ENCODE measurements at places on chromosomes 7 and 10.

- DNase-seq, result no peak
Observed at GRCh38 chr10:67386260-67386659, 309.7 kb downstream of the CTNNA3 start.

GRCh38 chr7:37356911-37357636, 91.6 kb downstream of the ELMO1 start:
- no peak for DNase-seq

DNA sequence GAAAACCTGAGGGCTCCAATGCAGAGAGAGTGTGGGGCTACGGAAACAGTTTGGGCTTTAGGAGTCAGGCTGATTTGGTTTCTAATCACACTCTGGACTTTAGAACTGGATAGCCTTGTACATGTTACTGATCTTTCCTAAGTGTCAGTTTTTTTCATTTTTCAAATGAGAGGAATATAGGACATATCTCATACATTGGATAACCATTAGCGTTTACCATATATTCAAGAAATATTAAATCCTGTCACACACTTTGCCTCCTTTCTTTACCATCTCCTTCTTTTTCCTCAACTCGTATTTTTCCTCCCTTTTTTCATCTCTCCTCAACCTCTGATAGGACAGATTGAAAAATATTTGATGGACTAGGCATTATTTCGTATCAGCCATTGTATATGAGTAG, 885.7 kb downstream of the LRMDA start:
- no peak for DNase-seq

- DNase-seq, result no peak
Observed at GRCh38 chr7:65230231-65230630, 143.4 kb upstream of the ZNF92 start.

DNA sequence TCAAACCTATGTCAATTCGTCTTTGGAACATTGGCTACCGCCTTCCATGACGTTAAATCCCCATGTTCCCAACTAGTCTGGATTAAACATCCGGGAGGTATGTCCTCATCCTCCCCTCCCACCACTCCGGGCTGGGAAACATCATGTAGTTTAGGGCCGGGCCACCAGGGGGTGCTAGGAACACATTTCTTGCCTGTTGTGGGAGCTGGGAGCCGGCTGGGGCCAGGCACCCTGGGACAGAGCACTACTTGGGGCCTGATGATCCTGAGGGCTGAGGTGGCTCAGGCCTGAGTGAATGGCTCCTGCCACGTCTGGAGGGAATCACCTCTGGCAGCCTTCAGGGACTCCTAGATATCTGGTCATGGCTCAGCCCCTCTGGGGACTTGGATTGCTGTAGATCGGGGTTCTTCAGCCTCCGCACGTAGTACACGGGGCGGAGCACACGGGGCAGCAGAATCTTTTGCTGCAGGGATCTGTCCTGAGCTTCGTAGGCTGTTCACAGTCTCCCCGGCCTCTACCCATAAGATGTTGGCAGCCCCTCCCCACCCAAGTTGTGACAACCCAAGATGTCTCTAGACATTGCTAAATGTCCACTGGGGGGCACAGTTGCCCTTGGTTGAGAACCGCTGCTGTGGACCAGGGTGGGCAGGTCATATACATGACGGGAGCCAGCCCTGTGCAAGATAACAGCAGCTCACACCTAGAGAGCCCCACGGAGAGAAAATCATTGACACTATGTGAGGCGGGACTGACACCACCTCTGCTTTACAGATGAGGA, 141.2 kb upstream of the ZNF716 start:
- no peak for DNase-seq

- no peak for DNase-seq
Observed at GRCh38 chr7:133510326-133511055, 257.6 kb downstream of the EXOC4 start.

- no peak for DNase-seq
Observed at GRCh38 chr10:78964952-78965633, 103.7 kb upstream of the ZMIZ1 start.

DNA sequence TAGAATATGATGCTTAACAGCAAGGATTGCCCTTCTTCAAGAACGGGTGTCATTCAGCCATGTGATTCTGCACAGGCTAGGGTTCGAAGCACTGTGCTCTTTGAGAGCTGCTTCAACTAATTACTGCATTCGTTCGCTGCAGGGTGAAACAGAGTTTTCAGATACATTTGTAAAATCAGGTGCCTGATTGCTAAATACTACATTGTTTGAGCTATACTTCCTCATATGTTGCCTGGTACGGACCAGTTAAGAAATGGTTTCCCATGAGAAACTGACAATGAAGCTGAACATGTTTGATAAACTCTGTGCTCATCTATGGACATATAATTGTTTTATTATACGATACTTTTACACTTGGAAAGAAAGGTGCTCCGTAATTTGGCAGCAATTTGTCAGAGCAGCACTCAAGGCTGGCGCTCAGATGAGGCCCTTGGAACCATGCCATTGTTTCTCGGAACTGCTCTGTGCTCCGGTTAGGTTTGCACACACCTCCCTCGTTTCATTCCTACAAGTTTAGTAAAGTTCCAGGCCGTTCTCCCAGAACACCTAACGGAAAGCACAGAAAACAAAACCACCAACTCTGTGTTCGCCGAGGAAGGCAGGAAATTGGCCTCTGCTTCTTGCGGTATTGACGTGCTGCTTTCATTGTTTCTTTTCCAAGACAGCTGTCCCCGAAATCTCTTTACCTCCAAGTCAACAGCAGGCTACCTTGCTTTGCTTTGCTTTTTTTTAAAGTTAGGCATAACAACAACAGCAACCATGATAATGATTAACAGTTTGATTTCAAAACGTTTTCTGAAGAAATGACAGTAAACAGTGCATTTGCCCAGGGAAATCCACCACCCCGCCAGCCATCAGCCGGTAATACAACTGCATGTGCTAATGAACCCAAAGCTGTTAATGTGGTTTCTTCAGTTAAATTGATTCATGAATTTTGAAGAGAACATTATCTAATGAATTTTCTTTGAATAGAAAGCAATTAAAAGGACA, 206.9 kb downstream of the EBF3 start:
- DNase-seq, result no peak

DNA sequence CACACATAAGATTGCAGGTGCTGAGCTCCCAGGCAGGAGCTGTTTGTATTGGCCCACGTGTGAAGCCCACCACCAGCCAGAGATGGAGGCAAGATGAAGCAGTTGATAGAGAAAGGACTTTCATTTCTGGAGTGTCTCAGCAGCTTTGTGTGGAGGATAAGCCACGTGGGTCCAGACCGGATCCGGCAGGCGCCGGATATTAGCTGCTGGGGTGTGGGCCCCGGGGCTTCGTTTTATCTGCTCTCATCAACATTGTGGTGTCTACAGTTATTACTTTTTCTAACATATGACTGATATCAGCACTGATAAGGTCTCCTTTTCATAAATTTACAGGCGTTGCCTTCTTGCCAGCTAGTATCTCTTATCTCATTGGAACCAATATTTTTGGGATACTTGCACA, 25.5 kb downstream of the SLC18A2 start:
- no peak for DNase-seq

GRCh38 chr7:156793334-156793733, 99.6 kb downstream of the LMBR1 start:
- DNase-seq, result no peak

- DNase-seq, result no peak
Observed at GRCh38 chr7:129385116-129385515, 49.1 kb upstream of the STRIP2 start.

- no peak for DNase-seq
Observed at GRCh38 chr7:117592011-117592635, 112.3 kb downstream of the CFTR start.

DNA sequence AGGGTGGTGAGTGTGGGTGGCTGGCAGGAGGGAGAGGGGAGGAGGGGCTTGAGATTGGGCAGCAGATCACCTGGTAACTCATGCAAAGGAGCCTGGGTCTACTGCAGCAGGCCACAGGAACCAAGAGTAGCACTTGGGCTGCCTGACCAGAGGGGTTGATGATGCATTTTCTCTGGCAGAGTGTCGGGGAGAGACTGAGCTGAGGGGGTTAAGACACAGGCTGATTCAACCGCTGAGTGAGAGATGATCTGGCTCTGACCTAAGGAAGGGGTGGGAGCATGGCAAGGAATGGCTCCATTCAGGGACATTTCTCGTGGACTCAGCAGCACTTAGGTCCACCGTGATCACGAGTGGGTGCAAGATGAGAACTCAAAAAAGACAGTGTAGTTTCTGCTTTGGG, 115.5 kb upstream of the STK17A start:
- no peak for DNase-seq

DNA sequence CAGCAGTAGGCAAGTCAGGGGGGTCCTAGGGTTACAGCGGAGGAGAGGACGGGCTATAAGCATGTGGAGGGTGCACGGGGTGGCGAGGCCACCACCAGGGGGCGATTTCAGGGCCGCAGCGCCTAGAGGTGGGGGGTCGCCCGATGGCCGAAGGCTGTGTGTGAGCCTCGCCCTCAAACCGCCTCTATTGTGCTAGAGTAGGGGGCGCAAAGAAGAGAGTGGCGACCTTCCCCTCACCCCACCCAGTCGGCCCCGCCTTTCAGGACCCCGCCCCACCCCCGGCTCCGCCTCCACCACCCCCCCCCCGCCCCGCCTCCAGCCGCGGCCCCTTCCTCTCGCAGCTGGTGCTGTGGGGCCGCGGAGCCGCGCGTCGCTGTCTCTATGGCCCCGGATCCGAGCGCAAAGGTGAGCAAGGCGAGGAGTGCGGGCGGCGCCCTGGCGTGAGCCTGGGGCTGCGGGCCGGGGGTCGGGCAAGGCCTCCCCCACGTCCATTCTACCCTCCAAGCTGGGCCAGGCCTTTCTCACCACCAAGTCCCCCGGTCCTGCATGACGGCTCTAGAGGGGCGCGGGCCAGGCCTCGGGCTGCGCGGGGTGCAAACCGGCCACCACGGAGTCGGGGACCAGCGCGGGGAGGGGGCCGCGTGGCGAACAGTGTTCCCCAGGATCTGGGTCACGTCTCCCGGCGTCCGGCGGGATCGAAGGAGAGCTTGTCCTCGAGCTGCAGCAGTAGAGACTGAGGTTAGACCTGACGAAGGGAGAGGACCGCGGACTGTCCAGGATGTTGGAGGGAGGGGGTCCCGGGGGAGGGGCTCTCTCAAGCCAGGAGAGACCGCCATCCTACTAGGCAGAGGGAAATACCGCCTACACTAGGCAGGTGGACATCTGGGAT, at the start of gene SEMA4G:
TSS of gene SEMA4G (plus strand) at position 318 of the 889 bp plus-strand sequence. CDS start 3,409 bp downstream, outside the sequence.
- DNase-seq, result no peak

GRCh38 chr7:90749774-90750173, 153.7 kb downstream of the CDK14 start:
- DNase-seq, result no peak

GRCh38 chr10:61822781-61823230, 78.7 kb upstream of the ARID5B start:
- DNase-seq, result no peak

DNA sequence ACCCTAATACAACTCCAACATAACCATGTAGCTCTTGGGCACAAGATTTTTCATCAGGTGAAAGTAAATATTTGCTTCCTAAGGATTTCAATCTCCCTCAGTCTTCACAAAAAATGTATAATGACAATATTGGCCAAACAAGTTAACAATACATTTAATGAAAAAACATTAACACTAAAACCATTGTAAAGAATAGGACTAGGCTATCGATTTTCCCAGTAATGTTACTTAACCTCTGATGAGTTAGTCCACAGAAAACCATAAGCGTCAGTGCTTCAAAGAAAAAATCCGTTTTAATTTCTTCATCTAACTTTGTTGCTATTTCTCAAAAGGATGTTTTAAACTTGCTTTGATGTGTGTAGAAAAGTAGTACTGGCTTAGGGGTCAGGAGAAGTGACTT, 1.2 kb downstream of the ZNF33B start:
- no peak for DNase-seq

DNA sequence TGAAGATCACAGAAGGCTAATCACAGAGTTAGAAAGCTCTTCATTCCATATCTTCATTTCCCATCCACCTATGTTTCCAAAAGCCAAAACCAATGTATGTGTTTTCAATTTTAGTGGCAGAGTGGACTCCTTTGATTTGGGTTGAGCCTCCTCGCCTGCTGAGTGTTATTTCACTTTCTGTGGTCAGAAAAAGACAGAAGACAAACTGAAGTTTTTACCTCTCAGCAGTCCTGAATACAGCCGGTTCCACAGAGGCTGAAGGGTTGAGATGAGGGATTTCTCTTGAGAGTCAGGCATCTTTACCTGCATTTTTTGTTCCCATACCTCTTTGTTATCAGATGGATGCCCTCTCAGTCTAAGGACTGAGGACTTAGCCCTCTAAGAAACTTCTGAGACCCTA, 659.6 kb downstream of the CCSER2 start:
- DNase-seq, result no peak

GRCh38 chr10:132616170-132616995, 78.8 kb downstream of the INPP5A start:
- DNase-seq, result no peak

DNA sequence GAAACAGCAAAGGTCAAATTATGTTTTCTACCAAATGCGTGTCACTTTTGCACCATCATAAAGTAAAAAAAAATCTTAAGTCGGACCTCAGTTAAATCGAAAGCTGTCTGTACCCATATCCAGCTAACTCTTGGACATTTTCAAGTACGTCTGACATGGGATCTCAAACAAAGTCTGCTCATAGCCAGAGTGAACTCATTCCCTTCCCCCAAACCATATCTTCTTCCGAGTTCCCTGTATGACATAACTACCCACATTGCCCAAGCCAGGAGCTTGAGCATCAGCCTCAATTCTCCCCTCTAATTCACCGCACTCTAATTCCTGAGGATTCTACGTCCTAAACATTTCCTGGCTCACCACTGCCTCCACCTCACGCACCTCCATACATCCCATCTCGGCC, 44.8 kb upstream of the TARP start:
- no peak for DNase-seq

DNA sequence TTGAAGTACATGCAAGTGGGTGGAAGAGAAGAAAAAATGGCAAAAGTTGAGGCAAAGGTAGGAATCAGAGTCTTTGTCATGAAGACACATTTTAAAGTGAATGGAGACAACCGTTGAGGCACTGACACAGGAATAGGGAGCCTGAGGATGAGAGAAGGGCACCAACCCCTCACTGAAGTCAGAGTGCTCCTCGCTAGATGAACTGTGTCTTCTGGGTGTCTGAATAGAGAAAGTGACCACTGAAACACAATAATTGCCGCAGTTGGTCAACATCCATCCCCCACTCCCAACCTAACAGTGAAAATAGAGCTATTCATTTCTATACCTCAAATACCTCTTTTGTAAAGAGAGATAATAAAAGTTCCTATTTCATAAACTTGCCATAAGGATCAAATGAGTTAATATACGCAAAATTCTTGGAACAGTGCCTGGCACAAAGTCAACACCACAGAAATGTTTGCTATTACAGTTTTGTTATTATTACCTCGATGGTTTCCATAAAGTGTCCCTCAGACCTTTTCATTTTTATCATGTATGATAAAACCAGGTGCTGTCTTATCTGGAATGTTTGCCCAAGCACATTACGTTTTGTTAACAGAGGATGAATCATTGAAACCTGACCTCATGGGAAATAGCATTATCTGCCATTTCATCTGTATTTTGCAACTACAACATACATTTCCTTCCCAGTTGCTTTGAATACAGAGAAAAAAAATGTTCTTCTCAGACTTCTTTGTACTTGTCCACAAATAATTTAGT, 61.8 kb upstream of the SP4 start:
- no peak for DNase-seq

GRCh38 chr10:86758189-86759072, 2.0 kb downstream of the BMPR1A start:
- no peak for DNase-seq

Measured in GM04504 (cell line).